D341Med (cell line): ENCODE measurements at places on chromosomes 2 and 18.

- no peak for DNase-seq
Measured at GRCh38 chr2:215360596-215360995, 48.7 kb downstream of the ATIC start.

GRCh38 chr2:37436323-37436722, 91.9 kb downstream of the QPCT start:
- DNase-seq: no peak

DNA sequence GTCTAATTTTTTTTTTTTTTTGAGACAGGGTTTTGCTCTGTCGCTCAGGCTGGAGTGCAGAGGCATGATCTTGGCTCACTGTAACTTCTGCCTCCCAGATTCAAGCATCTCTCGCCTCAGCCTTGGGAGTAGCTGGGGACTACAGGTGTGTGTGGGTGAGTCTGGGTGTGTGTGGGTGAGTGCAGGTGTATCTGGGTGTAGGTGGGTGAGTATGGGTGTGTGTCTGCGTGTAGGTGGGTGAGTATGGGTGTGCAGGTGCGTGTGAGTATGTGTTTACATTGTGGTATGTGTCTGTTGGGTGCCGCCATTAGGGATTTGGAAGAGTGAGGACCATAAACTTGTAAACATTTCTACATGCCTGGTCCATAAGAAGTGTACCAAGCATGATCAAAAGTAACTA, 1.5 kb upstream of the RAB6C start:
- no peak for DNase-seq

- no peak for DNase-seq
Measured at GRCh38 chr2:134149904-134150303, 104.0 kb upstream of the MGAT5 start.

DNA sequence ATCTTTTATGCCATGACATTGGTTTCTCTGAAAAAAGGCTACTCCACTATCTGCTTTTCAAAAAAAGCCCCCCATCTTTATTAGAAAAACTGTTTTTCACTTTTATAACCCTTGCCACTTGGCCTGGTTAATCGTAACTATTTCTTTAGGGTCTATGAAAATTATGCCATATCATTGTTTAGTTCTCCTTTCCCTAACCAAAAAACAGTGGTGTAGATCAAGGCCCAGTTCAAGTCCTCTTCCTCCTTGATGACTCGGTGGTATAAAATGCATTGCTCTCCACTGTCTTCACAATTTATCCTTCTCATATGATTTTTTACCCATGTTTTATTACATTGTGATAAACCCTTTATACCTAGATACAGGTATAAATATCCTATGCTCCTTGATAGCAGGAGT, 205.5 kb downstream of the ZNF521 start:
- DNase-seq: no peak

- DNase-seq: peak; percentile 88
Measured at GRCh38 chr18:3451183-3451988, 1.4 kb downstream of the TGIF1 start.

DNA sequence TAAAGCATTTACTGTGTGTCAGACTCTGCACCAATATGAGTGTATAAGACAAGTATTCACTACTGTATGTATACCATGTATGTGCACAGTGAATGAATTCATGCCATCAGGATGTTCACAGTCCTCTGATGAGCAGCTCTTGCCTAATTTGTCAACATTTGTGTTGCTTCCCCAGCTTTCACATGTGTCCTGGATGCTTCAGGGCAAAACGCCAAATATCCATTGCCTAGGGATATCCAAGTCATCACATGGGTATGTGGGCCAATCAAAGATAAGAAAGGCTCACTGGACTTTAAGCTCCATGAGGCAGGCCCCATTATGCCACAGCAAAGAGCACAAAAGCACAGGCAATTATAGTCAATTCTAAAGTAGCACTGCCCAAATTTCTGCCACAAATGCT, 134.2 kb upstream of the CHAC2 start:
- no peak for DNase-seq

GRCh38 chr2:177680866-177681712, 288.5 kb downstream of the AGPS start:
- DNase-seq: no peak

- DNase-seq: no peak
Measured at GRCh38 chr2:190515687-190516086, 18.8 kb downstream of the NEMP2 start.

- no peak for DNase-seq
Measured at GRCh38 chr2:64989982-64990614, 899 bp downstream of the SLC1A4 start.

- DNase-seq: no peak
Measured at GRCh38 chr2:109397893-109398292, 215.9 kb downstream of the SEPTIN10 start.

DNA sequence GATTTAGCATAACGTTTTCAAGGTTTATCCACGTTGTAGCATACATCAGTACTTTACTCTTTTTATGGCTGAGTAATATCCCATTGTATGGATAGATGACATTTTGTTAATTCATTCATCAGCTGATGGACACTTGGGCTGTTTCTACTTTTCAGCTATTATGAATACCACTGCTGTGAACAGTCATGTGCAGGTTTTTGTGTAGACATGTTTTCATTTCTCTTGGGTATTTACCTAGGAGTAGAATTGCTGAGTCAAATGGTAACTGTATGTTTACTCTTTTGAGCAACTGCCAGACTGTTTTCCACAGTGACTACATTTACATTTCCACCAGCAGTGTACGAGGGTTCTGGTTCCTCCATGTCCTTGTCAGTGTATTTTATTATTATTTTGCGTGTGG, 33.9 kb downstream of the COX7A2L start:
- no peak for DNase-seq

DNA sequence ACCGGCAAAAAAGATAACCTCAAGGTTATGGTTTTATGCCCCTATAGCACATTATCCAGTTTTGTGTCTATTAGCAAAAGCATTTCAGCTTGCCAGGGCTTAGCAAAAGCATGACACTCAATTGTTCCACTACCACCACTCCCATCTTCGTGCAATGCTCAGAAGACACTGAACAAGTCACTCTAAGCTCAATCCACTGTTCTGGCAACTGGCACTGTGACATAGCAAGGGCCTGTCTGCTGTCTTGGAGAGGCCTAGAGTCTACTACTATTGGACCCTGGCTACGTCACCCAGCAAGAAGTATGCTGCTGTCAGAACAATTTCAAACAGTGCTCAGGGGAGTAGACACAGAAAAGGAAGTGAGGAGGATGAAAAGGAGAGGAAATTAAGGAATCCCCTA, 103.5 kb upstream of the PPP1CB start:
- DNase-seq: no peak

GRCh38 chr2:1914541-1915165, 170.3 kb upstream of the PXDN start:
- no peak for DNase-seq

GRCh38 chr2:128640845-128641360, 322.2 kb upstream of the HS6ST1 start:
- peak; percentile 1 for DNase-seq

GRCh38 chr2:9844036-9844483, 786 bp downstream of the TAF1B start:
- DNase-seq: no peak

DNA sequence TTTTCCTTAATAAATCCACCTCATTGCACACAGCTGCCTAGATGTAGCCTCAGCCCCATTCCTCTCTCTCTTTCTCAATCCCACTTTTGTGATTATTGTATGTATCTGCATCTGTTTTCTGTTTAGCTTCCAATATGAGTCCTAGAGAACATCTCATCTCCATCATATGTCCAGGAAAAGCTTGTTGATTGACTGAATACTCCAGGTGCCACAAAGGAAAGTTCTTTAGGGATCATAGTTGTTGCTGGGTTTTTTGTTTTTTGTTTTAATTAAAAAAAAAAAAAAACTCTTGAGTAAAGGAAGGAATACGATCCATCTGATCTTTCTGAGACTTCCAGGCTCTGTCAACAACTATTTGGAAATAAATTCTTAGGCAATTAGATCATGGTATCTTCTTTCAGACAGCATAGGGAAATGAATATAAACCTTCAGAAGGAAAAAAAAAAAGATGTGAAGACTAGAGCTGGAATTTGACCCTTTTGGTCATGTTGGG, 42.5 kb downstream of the KIAA2012 start:
- no peak for DNase-seq

GRCh38 chr2:135074216-135074615, 22.1 kb downstream of the RAB3GAP1 start:
- no peak for DNase-seq

- no peak for DNase-seq
Measured at GRCh38 chr2:63790491-63790890, 51.2 kb upstream of the UGP2 start.

- no peak for DNase-seq
Measured at GRCh38 chr2:85355073-85355410, 473 bp downstream of the ELMOD3 start.

DNA sequence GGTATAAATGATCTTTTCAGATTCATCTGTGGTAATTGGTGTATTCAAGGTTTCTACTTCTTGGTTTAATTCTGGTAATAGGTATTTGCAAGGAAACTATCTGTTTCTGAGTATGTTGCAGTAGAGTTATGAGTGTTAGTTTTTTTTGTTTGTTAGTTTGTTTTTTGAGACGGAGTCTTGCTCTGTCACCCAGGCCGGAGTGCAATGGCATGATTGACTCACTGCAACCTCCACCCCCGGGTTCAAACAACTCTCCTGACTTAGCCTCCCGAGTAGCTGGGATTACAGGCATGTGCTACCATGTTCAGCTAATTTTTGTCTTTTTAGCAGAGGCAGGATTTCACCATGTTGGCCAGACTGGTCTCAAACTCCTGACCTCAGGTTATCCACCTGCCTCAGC, 60.9 kb upstream of the IL1R2 start:
- no peak for DNase-seq

DNA sequence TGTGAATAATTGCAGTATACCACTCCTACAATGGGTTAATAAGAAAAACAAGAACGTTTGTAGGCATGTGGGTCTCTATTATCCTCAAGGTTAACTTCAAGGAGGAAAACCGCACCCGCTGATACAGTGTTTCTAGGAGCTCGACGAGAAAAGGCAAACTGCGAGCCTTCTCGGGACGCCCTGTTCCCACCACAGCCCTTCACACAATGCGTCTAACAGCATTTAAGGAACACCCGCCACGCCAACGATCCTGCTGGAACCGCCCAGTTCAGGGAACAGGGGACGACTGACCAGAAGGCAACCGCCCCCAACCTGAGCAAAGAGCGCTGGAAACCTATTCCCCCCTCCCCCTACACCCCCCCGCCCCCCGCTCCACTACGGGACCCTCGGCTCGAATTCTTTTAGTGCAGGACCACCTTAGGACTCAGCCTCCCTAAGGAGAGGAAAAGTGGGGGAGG, 710 bp upstream of the TMSB10 start:
- DNase-seq: peak; percentile 42
